ENCODE measurements at places on chromosomes 1 and 21.
A peak's percentile ranks its signal among the peaks of the same experiment; 100 is the strongest.

DNA sequence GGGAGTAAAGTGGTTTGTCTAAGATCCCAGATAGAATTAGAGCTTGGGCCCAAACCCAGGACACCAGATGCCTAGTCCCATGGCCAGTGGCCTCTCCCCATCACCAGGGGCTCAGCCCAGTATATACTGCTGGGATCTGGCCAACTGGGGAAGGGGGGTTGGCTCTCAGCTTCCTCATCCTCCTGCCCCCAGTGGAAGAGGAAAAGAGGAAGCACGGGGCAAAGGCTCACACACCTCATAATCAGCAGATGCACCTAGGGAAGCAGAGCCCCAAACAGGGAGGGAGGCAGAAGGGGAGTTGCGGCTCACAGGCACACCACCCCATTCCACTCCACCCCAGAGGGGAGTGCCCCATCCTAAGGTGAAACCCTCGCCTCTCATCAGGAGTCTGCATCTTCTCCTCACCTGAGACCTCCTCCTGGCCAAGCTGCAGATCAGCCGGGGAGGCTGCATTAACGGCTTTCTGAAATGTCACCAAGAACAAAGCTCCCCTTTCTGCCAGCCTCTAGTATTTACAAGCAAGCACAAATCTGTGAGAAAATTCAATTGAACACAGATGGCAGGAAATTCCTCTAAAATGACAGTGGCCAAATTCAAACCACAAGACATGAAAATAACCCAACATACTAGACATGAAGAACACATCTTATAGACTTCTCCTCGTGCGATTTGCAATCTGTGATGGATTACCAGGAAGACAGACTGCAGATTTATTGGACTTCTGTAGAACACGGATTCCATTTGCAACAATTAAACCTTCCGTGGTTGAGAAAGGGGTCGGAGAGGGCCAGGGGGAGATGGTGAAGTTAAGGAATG, 82.8 kb downstream of the GLIS1 start:
- DNase-seq: no peak

GRCh38 chr1:17186216-17186909, 18.6 kb upstream of the PADI1 start:
- DNase-seq: no peak

DNA sequence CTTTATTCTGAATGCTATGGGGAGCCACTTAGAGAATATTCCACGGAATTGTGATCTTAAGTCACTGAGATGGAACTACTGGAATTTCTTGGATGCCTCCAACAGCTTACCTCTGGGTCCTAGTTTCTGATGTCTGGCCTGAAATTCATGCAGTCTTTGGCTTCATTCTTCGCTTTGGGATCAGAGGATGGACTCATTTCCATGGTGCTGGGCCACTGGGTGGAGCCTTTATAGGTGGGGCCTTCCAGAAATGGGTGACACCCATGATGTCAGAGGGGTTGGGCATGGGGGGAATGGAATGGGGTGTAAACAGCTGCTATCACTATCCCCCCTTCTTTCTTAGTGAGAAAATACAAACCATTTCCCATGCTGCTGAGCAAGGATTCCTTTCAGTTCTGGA, 73.7 kb upstream of the FGGY start:
- no peak for DNase-seq

GRCh38 chr1:229645324-229645993, 19.4 kb downstream of the URB2 start:
- no peak for DNase-seq

DNA sequence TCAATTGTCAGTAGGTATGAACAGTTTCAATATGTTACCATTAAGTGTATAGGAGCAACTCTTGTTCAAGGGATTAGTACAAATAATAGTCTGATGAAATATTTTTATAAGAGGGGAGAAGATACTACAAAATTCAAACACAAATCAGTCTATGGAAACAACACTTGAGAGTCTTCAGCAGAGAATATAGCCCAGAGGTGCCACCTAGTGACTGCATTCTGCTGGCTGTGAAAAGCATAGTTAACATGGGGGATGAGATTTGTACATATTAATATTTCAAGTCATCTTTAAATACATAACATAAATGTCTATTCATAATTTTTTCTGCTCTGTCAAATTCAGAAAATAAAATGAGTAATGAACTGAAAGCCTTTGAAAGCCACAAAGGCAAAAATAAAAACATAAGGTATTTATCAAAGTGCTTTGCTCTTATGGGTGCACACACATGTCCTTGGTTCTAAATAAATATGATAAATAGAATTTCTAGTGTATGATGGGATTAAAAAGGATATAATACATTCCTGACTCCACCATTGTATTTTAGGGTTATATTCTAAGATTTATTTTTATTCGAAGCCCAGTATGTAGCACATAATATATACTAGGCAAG, 440.9 kb upstream of the ZRANB2 start:
- DNase-seq: no peak

- no peak for DNase-seq
Observed at GRCh38 chr1:55043011-55043410, 3.7 kb downstream of the PCSK9 start.

DNA sequence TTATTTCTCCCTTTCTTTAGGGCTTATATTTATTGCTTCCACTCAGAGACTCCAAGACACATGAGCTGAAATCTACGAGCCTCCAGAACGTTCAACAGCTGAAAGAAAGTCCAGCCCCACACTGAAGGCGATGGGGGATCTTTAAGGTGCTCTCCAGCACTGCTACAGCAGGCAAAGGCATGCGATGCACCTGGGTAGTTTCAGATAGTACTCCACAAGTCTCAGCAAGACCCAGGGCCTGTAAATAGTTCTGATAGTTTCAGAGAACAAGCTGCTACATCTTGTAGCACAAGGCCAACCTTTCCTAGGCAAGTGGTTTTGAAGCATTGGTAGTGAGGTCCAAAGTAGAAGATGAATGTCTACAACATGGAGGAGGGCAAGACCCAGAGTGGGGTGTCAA, 2.2 kb upstream of the HSD3B1 start:
- no peak for DNase-seq

- DNase-seq: no peak
Observed at GRCh38 chr1:12370333-12370975, 140.6 kb downstream of the VPS13D start.

DNA sequence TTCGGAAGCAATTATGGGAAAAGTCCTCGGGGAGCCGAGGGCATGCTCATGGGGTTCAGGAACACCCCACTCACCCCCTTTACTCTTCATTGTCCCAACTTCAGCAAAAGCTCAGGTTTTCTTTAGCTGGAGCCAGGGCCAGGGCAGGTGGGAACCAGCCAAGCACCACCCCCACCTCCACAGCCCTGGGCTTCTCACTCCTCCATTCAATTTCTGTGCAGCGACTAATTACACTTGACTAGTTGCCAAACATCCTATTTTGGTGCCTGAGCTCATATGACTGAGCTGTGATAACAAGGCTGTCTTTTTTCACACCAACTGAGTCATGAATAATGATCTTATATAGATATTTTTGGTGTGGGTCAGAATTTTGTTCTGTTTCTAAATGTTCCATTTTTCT, 257.2 kb upstream of the AJAP1 start:
- no peak for DNase-seq

DNA sequence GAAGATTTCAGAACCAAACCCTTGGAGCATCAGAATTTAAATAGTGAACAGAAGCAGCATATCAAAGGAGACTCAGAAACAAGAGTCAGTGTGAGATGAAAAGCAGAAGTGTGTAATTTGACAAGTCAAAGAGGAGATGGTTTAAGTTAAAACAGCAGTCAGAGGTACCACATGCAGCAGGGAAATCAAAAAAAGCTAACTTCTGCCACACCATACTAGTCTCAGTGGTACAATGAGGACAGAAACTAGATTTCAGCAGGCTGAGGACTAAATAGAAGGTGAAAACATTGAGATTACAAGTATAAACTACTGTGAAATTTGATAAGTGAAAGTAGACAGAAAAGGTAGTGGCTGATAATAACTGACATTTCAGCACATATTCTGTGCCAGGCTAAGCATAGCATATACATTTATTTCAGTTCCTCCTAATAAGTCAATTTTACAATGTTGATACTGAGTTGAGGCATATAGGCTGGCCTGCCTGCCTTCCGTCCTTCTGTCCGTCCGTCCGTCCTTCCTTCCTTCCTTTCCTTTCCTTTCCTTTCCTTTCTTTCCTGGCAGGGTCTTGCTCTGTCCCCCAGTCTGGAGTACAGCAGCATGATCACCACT, 12.6 kb downstream of the SUCO start:
- no peak for DNase-seq

GRCh38 chr1:205782627-205783432, 7.5 kb upstream of the RAB29 start:
- no peak for DNase-seq

GRCh38 chr1:66788231-66788939, 12.7 kb downstream of the INSL5 start:
- no peak for DNase-seq

DNA sequence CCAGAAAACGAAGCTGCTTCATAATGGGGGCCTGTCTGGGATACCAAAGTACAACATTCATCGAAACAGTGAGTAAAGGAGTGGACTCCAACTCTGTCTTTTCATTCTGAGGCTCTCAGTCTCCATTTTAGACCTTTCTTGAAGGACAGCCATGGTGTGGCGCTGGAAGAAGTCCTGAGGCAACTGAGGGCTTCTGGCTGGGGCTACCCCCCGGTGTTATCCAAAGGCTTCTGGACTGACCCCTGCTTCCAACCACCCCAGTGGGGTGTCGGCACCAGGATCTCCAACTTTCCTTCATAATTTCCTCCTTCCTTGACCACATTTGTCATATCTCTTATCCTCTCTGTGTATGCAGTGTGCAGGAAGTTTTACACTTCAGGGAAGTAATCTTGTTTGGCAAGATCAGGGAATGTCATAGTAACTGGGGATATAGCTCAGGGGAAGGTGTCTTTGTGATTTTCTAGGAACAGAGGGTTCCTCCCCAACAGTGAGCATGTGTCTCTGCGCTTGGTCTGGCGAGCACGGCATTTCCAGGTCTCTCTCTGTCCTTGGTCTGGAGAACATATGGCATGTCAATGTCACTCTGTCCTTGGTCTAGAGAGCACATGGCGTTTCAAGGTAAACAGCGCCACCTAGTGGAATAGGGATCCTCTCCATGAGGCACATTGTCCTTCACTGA, 19.4 kb upstream of the BSDC1 start:
- DNase-seq: peak; percentile 44

GRCh38 chr1:36083635-36084496, at the start of gene TEKT2:
TSS of gene TEKT2 (plus strand) at chr1:36084094. CDS start at chr1:36084922, 828 bp downstream.
- no peak for DNase-seq

DNA sequence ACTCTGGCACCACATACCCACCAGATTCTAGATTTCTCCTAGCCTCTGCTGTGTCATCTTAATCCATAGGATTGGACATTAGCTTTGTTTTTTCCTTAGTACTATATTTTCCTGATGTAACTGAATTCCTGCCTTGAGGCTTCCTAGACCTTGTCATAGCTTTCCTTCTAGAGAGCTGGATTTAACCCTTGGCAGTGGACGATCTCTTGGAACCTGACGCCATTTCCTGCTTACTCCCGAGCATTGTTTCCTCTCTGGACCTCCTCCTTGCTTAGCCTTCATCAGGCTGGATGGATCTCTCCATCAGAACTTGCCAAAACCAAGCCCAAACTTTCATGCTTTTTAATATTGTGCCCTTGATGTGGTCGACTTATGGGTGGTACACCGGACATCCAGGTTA, 1.5 kb downstream of the APOBEC4 start:
- DNase-seq: no peak

GRCh38 chr1:168135116-168135920, 1.4 kb downstream of the GPR161 start:
- no peak for DNase-seq

DNA sequence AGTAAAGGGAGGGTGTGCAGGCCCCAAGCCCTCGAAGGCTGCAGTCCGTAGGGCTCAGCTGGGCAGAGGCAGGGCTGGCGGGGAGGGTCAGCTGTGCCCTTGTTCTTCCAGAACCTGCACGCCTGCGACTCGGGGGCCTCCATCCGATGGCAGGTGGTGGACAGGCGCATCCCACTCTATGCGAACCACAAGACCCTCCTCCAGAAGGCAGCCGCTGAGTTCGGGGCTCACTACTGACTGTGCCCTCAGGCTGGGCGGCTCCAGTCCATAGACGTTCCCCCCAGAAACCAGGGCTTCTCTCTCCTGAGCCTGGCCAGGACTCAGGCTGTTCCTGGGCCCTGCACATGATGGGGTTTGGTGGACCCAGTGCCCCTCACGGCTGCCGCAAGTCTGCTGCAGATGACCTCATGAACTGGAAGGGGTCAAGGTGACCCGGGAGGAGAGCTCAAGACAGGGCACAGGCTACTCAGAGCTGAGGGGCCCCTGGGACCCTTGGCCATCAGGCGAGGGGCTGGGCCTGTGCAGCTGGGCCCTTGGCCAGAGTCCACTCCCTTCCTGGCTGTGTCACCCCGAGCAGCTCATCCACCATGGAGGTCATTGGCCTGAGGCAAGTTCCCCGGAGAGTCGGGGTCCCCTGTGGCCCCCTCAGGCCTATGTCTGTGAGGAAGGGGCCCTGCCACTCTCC, 13.6 kb upstream of the LRRC3 start:
- no peak for DNase-seq

DNA sequence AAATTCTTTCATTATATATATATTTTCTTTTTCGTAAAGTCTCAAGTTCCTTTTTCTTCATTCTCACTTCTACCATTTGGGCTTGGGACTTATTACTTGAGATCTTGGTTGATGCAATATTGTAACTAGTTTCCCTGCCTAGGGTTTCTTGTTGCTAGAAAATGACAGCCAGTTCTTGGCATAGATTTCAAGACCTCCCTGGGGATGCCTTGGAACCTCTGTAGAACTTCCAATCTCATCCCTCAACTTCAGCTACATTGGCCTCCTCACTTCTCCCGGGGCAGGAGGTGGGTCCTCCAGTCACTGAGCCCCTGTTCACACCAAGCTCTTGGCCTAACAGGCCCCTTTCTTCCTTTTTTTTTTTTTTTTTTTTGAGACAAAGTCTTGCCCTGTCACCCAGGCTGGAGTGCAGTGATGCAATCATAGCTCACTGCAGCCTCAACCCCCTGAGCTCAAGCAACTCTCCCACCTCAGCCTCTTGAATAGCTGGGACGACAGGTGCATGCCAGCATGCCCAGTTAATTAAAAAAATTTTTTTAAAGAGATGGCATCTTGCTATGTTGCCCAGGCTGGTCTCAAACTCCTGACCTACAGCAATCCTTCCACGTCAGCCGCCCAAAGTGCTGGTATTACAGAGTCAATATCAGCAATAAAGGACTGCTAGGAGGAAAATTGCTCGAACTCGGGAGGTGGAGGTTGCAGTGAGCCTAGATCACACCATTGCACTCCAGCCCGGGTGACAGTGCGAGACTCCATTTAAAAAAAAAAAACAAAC, 33.1 kb downstream of the MAP3K7CL start:
- no peak for DNase-seq

DNA sequence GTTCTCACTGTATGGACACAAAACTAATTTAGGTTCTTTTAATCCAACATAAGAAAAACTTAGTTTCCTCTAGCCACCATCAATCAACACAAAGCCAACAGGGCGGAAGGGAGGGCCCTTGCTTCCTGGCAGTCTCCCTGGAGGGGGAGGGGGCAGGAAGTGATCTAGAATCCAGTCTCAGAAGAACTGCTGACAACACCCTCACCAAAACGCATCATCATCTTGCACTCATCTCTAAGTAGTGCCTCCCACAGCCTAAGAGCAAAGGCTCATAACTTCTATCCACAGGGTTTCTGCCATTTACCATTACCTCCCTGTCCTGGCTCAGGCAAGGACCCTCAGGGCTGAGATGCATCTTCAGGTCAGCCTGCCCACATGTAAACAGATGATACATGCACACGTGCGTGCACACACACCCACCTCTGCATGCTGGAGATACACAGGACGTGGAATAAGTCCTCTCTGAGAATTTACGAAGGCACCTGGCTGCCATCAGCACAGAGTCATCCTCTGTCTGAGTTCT, 20.5 kb downstream of the HIVEP3 start:
- DNase-seq: no peak

GRCh38 chr21:43740497-43741156, 21.7 kb downstream of the PDXK start:
- DNase-seq: no peak
